ENCODE measurements at places on chromosomes 12 and 14.

DNA sequence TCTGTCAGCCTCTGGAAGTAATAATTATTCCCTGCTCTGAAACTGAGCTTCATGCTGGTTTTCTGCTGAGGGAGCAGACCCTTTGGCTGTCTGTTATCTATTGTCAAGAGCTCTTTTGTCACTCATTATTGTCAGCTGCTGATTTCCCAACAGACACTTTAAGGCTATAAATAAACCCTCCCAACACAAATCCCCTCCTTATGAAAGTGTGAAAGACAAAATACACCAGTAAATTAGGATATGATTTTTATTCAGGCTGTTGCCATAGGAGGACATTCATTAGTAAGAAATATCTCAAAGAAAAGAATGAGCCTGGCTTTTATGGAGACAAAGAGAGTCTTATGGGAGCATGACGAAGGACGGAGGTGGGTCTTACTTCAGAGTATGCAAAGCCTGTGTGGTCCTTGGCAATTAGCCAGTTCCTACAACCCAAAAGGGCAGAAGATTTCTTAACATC, 180.8 kb downstream of the CRADD start:
- DNase-seq: no peak

DNA sequence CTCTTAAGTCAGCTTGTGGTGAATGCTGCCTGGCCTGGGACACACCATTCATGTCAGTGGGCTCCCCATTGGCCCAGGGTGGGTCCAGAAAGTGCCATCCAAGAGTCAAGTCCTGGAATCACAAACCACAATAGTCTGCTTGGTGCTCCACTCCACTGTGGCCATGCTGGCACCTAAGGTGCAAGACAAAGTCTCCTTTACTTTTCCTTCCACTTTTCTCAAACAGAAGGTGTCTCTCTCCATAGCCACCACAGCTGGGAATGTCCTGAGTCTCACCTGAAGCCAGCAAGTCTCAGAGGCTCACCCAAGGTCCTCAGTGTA, 9.0 kb downstream of the RDH16 start:
- no peak for DNase-seq

DNA sequence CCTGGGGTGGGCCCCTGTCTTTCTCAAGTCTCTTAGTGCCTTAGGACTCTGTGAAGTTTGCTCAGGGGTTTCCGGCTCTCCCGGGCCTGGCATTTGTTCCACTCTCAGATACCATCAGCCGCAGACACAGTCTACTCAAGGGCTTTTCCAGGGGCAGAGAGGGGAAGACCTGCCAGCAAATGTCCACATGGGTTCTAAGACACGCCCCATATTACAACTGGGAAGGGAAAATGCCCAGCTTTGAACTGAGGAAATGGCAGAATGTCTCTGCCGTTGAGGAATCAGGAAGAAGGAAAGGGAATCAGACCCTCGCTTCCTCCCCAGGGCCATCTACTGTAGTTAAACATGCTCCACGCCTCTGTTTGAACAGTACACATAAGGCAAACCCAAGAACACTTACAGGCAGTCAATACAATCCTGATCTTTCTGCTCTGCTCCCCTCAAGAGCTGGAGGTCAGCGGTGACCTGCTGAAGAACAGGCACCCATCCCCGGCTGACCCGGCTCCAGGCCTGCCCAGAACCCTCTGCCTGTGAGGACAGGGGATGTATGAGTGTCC, 7.9 kb downstream of the CCDC85C start:
- no peak for DNase-seq

GRCh38 chr12:31984806-31985591, 25.8 kb downstream of the RESF1 start:
- no peak for DNase-seq

GRCh38 chr12:132116709-132117557, 27.2 kb downstream of the DDX51 start:
- no peak for DNase-seq

- DNase-seq: no peak
Observed at GRCh38 chr12:54417712-54418440, 1.2 kb downstream of the ITGA5 start.

- DNase-seq: no peak
Observed at GRCh38 chr12:63086149-63086915, 64.7 kb downstream of the AVPR1A start.

GRCh38 chr12:109832541-109833306, 474 bp downstream of the TRPV4 start:
- DNase-seq: no peak

GRCh38 chr14:50619569-50620141, 48.5 kb downstream of the SAV1 start:
- no peak for DNase-seq

DNA sequence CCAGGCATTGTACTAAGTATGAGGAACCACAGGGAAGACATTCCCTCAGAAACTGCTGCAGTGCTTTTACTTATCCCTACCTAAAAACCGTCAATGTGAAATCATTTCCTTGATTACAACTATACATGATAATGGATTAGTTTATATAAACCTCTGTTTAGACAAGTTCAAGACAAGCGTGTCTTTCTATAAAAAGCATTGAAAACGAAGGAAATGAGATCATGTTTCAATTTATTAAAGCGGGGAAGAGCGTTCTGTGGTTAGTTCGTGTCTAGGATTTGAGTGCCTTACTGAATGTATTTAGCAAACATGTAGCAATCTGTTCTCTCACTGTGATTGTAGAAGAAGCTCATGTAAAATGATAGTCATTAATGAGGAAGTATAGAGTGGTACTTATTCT, 37.5 kb downstream of the GALC start:
- no peak for DNase-seq

DNA sequence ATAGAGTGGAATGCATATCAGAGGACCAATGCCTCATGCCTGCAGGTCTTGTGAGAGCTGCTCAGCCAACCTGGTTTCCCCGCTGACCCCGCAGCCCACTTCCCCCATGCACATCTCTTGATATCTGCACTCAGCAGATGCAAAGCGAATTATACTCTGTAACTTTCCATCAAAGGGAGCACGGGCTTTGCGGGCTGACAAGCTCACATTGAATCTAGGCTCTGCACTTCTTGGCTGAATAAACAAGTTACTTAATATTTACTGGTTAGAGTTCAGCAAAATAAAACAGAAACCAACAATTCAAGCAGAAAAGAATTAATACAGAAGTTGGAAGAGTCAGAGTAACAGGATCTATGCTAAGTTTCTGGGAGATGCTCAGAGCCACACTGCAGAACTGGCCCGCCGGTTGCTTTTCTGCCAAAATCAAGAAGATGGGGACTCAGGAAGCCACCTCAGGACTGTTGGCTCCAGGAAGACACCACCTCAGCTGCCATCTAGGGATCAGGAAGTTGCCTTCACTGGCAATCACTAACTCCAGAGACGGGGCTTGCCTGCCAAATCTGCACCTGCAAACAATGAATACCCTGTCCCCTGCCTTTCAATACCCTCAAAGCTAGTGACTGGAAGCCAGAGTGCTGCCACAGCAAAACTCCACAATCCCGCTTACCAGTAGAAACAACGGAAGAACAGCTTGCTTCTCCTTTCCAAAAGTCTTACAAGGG, 46.5 kb downstream of the NR1H4 start:
- DNase-seq: no peak

- DNase-seq: no peak
Observed at GRCh38 chr12:51917746-51918453, 10.6 kb downstream of the ACVRL1 start.

DNA sequence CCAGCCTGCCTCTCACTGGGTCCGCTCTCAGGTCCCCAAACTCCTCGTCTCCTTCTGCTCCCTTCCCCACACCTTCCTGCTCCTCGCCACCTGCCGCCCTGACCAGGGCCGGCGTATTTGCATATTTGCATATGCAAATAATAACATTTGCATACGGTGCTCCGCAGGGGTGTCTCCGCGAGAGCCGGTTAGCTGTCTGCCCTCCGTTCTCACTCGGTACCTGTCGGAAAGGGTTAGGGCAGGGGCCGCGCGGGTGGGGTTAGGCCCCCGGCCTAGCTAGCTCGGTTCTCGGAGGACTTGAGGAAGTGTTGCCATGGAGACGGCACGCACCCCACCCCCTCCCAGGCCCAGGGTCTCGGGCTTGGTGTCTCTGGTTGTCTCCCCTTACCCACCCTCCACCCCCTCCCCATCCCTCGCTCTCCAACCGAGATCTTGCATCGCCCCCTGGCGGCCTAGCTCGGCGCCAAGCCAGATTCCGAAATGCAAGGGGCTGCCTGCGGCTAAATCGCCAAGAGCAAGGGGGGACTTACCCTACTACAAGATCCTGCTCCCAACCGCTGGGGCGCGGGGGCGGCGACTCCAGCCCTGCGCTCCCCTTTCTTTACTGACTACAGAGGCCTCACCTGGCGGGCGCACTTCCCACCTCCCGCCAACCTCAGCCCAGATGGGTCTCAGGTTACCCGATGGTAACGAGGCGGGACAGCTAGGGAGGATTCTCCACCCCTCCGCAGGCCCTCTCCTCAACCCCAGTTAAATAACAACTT, 8.1 kb downstream of the STAC3 start:
- peak; percentile 41 for DNase-seq

DNA sequence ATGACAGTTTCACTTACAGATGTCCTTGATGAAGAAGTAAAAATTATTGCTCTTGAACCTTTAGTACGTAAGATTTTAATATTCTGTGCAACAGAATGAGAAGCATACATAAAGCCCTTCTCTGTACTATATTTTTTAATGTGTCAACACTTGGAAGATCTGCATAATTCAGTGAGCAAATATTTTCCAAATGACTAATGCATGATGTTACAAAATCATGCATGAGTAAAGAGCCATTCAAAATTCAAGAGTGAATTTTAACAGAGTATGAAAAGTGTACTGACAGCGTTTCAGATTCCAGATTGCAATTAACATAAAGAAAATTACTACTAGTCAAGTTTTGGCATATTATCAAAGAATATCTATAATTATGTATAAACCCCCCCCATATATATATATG, 101.4 kb upstream of the BBS10 start:
- no peak for DNase-seq

- DNase-seq: no peak
Observed at GRCh38 chr12:115294453-115295133, 610.6 kb upstream of the TBX3 start.

GRCh38 chr12:107843351-107844311, 69.1 kb downstream of the ASCL4 start:
- no peak for DNase-seq

DNA sequence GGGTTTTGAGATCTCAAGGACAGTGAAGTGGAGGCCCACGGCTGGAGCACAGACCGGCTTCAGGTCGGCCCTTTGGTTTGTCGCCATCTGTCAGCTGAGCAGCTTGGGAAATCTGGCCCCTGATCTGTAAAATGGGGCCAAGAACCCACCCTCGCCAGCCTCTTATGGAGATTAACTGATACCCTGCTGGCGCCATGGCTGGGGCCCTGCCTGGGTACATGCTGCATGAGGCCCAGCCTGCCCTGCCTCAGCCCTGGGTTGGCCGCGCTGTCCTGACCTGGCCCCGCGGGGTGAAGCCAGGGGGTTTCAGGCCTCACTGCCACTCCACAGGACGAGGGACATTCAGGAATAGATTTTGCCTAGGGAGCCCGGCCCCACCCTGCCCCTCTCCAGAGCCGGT, 33.9 kb upstream of the MEG3 start:
- DNase-seq: no peak

DNA sequence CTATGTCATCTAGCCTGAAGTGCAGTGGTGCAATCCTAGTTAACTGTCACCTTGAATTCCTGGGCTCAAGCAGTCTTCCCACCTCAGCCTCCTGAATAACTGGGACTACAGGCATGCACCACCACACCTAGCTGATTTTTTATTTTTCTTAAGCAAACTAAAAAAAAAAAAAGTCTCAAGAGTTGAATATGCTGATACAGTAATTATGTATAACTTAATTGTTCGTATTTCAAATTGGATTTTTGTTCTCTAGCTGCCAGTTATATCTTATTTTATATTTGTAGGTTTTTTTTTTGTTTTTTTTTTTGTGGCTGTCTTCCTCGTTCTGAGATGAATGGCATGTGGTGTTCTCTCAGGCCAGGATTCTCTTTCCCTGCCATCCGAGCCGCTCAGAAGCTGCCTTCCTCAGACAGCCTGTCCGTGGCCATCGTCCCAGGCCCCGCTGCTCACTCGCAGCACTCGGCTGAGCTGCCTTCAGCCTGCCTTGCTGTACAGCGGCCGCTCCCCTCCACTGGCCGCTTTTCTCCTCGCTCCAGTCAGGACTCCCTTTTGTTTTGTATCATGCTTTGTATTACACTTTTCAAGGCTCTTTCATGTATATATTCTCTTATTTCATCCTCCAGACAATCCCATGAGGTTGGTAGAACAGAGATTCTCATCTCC, 53.3 kb downstream of the WDR20 start:
- peak; percentile 49 for DNase-seq

GRCh38 chr12:129605666-129606065, 298.2 kb downstream of the TMEM132D start:
- DNase-seq: no peak

DNA sequence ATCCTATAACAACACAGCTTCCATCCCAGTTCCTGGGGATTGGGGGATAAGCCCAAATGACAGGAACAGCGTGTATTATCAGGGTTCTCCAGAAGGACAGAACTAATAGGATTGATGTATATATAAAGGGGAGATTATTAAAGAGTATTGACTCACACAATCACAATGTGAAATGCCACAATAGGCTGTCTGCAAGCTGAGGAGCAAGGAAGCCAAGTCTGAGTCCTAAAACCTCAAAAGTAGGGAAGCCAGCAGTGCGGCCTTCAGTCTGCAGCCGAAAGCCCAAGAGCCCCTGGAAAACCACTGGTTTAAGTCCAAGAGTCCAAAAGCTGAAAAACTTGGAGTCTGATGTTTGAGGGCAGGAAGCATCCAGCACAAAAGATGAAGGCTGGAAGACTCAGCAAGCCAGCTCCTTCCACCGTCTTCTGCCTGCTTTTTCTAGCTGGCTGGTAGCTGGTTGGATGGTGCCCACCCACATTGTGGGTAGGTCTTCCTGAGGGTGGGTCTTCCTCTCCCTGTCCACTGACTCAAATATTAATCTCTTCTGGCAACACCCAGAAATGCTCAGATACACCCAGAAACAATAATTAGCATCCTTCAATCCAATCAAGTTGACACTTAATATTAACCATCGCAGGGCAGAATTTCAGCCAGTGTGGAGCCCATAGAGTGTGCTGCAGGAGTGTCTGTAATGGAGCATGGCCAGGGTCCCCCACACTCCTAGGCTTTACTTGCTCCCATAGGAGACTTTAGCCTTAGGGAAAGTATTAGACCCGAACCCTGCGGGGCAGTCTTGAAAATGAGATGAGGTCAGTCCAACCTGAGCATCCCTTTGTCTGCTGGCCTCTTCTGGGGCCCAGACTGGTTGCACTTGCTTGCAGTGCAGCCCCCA, 111.1 kb downstream of the SINHCAF start:
- no peak for DNase-seq

- DNase-seq: no peak
Observed at GRCh38 chr14:93906341-93907329, 20.5 kb upstream of the FAM181A start.

GRCh38 chr12:131497966-131498365, 212.9 kb upstream of the SFSWAP start:
- DNase-seq: no peak
